Activated CD4-positive, alpha-beta T cell treated with anti-CD3 and anti-CD28 coated beads, Interleukin-2, amount 50 U/mL, for 48 hours (primary cell): ENCODE measurements at places on chromosomes 7 and 10.

DNA sequence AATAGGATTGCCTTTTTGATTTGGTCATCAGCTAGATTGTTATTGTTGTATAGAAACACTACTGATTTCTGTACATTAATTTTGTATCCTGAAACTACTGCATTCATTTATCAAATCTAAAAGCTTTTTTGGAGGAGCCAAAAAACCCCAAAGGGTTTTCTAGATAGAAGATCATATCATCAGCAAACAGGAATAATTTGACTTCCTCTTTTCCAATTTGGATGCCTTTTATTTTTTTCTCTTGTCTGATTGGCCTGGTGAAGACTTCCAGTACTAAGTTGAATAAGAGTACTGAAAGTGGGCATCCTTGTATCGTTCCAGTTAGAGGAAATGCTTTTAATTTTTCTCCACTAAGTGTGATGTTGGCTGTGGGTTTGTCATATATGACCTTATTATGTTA, 10.6 kb upstream of the ENTPD7 start:
- DNase-seq: no peak

DNA sequence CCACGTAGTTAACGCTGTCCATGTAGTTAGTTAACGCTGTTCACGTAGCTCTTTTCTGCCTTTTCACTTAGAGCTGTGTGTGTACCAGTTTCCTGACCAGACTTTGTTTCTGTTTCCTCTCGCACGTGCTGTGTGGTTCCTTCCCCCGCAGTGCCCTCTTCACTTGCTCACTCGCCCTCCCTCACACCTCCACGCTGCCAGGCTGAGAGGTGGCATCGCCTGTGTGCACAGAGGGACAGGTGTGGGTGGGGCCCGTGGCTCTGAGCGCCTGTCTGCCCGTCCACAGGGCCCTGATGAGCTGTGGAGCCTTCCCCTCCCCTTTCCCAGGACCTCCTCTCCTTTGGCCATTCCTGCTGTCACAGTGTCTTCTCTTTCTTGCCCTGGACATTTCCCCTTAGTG, 30.6 kb downstream of the WDR37 start:
- DNase-seq: no peak

- DNase-seq: no peak
Observed at GRCh38 chr7:46454816-46455215, 533.7 kb upstream of the IGFBP3 start.

GRCh38 chr7:93707249-93707648, 132.7 kb upstream of the CALCR start:
- DNase-seq: no peak

GRCh38 chr7:492714-493065, 27.0 kb downstream of the PDGFA start:
- no peak for DNase-seq

GRCh38 chr7:45573204-45573603, 964 bp upstream of the ADCY1 start:
- DNase-seq: no peak

DNA sequence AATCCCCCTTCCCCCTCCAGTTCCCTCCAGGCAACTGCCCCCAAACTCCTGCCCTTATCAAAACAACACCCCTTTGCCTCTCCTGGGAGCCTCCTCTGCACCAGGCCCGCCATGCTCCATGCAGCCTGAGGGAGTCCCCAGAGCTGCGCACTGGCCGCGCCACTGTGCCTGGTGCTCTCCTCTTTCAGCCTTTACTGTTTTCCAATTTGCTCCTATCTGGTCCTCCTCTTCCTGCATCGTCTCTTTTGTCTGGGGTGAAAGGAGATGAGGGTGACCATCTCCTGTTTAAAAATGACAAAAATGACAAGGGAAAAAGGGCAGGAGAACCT, 165.8 kb upstream of the ADCY1 start:
- no peak for DNase-seq
